ENCODE measurements at places on chromosomes 3 and 15.

DNA sequence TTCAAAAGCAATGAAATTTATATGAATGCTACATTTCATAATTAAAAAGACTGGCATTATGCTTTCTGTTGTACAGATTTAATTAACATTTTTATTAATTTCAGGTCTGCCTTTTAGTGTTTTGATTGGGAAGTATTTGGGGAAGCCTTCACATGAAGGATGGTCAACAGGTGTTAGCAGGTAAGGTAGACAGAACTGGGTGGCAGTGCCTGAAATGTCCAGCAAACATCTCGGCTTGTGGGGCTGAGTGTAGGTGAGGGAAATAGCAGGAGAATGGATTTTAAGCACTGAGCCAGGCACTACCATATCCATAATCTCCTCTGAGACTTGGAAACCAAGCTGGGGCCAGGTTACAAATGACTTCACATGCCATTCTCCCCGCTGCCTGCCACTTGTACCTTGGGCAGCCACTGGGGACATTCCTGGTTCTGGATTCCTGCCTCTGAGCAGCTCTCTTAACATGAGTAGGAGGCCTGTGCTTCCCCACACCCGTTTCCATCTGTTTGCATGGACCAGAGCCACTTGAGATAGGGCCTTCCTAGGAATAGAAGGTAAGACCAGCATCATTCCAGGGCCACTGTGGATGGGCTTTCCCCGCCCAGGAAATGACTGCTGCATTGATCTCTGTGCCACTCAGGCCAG, 125.9 kb upstream of the HES1 start:
- no peak for DNase-seq

DNA sequence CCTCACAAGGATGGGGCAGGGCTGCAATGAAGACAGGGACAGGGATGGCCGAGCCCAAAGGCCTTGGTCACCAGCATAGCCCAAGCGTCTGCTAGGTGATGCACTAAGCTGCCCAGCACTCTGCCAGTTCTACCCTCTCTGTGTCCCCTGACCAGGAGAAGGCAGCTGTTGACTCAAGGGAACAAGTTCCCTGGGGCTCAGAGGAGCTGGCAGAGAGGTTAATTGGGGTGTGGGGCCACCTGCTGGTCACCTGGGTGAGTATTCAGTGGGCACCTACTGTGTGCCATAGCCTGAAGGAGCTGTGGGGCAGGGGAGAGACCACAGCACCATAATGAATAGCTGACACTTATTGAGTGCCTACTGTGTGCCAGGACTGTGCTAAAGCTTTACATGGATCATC, 22.0 kb upstream of the DOCK3 start:
- DNase-seq, result no peak

DNA sequence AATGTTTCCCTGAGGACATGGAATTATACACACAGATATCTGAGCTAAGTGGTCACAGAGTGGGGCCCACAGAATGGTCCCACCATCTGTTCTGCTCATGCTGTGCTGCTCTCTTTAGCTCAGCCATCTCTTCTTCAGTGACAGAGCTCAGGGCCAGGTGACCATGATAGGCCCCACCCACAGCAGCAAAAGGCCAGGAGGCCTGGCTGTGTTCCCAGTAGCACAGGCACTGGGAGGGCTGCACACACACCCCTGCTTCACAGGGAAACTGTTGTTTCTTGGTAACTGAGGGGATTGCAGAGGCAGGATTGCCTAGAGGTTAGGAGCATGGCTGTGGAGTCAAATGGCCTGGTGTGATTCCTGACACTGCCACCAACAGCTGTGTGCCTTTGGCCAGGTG, 4.8 kb upstream of the FBXW12 start:
- no peak for DNase-seq

- DNase-seq, result no peak
These were observed 49.6 kb upstream of the TLE3 start for GRCh38 chr15:70147178-70147760.

DNA sequence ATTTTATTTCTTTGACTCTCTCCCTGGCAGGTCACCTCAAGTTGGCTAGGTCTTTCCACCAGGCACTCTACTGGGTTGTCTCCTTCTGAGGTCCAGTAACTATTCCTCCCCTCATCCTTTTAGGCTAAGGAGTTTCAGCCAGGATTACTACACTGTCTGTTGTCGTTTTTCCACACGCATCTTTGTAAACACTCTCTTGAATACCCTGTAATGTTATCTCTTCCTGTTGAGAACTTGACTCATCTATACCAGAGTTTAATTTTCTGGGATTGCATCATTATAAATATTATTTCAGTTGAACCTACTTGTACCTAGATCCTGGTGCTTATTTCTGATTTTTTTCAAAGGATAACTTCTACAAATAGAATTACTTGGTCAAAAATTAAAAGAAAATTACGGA, 138.3 kb downstream of the SQOR start:
- DNase-seq, result no peak

- no peak for DNase-seq
These were observed 150.5 kb upstream of the LPP start for GRCh38 chr3:188003188-188004171.

GRCh38 chr15:70643106-70643782, 120.1 kb downstream of the UACA start:
- DNase-seq, result no peak

DNA sequence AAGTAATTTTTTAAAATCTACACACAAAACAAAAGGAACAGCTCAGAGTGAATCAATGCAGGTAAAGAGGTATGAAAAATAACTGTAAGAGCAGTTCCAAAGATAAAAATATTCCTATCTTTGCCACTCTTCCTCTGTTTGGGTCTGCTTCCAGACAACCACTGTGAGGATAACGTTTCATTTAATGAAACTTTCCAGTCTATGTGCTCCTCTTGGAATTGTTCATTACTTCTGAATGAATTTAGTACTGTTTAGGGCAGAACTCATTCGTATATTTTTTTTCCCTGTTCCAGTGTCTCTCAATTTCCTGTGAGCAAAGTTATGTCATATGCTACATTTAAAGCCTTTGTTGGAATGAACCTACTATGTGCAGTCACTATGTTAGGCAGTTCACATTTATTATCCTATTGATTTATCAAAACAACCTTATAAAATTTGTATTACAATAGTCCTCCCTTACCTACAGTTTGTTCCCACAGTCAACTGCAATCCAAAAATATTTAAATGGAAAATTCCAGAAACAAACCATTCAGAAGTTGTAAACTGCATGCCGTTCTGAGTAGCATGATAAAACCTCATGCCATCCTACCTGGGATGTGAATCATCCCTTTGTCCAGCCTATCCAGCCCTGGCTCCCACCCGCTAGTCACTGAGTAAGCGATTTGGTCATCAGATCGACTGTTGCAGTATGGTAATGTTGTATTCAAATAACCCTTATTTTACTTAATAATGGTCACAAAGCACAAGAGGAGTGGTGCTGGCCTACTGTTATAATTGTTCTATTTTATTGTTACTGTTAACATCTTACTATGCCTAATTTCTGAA, 98.1 kb downstream of the TMCC1 start:
- no peak for DNase-seq

DNA sequence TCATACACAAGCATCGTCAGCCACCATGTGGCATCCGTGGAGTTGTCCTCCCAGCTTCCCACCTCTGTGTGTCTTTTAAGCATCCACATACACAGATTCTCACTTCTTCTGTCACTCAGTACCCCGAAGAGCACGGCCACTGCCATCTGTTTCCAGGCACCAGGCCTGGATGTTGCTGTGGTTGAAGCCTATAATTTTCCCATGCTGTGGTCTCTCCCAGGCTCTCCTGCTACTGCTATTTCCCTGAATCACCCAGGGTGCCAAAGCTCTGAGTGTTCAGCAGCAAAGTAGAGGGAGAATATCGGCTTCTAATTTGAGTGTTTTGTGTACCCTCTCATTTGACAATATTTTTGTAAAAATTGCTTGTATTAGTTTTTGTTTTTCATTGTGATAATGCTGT, 265.7 kb downstream of the DIPK2A start:
- DNase-seq, result no peak

DNA sequence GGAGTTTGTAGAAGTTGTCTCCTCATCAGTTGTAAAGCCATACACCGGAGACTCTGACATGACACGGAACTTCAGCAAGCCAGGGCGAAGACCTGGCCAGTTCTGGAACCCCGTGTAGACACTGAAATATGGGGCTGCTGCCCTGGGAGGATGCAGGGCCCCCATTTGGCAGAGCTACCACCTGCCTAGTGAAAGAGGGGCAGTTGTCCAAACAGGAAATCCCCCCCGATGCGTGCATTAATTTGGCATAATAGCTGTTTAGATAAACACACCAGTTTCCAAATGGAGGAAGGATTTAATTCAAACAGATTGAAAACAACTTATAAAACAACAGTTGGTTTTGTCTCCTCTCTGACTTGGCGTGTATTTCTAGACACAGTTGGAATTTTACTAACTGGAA, 357.2 kb downstream of the GABRG3 start:
- no peak for DNase-seq

DNA sequence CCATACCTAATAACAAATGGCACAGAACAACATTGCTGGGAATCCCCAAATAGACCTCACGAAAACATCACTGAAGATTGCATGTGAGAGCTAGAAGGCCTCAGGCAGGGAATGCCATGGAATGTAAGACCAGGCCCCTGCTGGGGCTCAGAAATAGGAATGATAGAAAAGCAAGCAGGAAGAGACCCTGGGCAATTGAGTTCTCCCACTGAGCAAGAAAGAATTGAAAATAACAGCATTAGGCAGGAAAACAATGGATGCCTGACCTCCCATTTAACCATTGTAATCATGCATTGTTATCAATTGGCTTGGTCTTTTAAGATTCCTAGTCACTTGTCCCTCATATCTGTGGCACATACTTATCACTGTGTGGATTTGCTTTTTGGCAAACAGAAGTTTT, 581.6 kb downstream of the FHIT start:
- no peak for DNase-seq

- no peak for DNase-seq
These were observed 419.4 kb downstream of the RBMS3 start for GRCh38 chr3:29700256-29700655.

- DNase-seq, result no peak
These were observed 33.6 kb upstream of the LRRC3B start for GRCh38 chr3:26588931-26589330.

DNA sequence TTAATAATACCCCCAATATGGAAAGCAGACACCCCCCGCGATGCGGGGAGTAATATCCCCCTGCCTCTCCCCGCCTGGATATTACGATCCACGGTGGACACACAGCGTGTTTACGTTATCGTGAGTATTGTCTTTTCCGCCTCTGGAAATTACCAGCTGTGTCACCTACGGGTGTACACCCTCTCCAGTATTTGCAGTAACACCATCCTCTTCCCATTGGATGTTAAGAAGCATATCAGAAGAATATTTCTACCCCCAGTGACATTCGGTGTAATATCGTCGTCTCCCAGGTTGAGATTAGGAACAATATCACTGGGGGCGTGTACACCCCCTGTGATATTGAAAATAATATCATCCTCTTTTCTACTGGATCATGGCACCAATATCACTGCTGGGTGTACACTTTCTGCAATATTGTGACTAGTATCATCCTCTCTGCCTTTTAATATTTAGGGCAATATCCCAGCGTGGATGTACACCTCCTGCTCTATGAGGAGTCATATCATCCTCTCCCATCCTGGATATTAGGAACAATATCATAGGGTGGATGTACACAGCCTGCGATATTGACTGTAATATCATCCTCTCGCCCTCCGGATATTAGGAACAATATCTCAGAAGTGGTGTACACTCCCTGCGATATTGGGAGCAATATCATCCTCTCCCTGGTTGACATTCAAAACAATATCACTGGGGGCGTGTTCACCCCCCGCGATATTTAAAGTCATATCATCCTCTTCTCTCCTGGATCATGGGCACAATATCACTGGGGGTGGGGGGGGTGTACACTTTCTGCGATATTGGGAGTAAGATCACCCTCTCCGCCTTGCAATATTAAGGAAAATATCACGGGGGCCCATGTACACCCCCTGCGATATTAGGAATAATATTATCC, 20.3 kb upstream of the BMF start:
- no peak for DNase-seq

DNA sequence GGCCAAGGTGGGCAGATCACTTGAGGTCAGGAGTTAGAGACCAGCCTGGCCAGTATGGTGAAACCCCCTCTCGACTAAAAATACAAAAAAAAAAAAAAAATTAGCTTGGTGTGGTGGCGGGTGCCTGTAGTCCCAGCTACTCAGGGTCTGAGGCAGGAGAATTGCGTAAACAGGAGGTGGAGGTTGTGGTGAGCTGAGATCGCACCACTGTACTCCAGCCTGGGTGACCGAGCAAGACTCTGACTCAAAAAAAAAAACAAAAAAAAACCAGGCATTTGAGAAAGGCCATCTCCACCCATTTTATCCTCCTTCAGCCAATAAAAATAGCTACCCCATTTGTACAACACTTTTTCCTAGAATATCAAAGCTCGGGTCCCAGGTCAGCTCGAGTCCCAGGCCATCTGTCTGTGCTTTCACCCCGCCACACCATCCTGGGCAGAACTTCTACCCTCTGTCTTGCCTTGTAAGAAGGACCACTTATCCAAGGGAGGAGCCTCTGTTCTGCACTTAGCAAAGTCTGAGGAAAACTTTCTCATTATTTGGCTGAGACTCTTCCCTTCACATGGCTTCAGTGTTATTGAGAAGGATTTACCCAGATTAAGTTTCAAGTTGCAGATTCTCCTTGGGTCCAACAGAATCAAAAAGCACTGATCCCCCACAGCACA, 99.1 kb downstream of the MESD start:
- no peak for DNase-seq

GRCh38 chr15:92011611-92012367, 158.3 kb downstream of the SLCO3A1 start:
- no peak for DNase-seq

- DNase-seq, result no peak
These were observed 9.0 kb downstream of the FGD5 start for GRCh38 chr3:14827776-14828175.

DNA sequence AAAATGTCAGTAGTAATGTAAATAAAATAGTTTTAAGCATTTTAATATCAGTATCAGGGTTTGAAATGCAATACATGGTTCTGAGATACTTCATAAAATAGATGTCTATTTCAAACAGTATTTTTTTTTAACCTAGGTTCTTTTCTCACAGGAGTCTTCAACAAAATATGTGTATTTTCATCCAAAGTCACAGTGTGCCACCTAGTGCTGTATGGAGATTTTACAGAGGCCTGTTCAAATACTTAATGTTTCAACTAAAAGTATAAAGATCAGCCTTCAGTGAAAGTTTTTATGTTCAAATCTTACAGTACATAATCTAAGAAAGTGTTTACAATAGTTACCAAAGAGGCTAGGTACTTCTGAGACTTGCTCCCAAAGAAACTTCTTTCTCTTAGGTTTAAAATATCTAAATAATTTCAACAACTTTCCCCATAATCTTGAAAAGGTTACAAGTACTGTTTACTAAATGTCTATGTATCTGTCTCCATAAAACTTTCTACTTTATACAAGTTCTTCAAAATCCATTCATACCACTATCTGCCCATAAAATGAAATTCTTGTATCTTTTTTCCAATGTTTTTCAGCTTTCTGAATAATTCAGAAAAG, 38.3 kb downstream of the SCAPER start:
- DNase-seq, result no peak

DNA sequence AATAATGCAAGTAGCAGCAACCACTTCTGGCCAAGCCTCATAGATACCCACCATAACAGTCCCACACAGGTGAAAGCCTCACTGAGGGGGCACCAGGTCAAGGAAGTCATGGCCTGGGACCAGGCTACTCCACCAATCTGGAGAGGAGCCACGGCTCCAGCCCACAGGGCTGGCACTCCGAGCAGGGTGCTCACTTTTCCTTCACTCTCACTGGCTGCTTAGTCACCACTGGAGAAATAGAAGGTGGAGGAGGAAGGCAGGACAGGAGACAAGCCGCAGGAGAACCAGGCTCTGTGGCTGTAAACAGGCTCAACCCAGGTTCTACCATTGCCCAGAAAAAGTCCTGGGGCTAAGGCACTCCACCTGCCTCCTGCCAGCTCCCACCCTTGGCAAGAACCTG, 1.2 kb downstream of the USP19 start:
- no peak for DNase-seq

Data from GOT3 (cell line).